ENCODE measurements at places on chromosomes 7 and 10.
A peak's percentile ranks its signal among the peaks of the same experiment; 100 is the strongest.

GRCh38 chr7:124137664-124138063 is 104.8 kb upstream of the TMEM229A start:
- no peak for DNase-seq

- no peak for DNase-seq
Observed at GRCh38 chr7:26930201-26930600, 65.8 kb upstream of the SKAP2 start.

GRCh38 chr7:15751191-15751701 is 64.8 kb upstream of the MEOX2 start:
- no peak for DNase-seq

- DNase-seq, result peak; percentile 57
Observed at GRCh38 chr7:77799078-77799964, 748 bp downstream of the PHTF2 start.

- no peak for DNase-seq
Observed at GRCh38 chr7:108059526-108059925, 56.6 kb upstream of the LAMB1 start.

DNA sequence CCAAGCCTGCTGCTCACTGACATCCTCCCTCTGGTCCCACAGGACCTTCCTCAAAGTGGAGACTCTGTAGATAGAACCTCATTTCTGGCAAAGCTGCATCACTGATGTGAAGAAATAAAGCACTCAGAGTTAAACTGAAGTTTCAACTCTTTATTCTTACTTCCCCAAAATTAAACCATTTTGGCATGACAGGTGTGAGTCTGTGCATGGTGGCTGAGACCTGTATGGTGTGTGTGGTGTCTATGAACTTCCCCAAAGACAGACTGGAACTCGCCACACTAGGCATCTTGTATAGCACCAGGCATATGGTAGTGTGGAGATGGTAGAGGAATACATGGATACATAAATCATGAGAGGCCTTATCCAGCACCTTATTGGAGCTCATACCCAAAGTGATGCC is 6.6 kb upstream of the WDFY4 start:
- no peak for DNase-seq

DNA sequence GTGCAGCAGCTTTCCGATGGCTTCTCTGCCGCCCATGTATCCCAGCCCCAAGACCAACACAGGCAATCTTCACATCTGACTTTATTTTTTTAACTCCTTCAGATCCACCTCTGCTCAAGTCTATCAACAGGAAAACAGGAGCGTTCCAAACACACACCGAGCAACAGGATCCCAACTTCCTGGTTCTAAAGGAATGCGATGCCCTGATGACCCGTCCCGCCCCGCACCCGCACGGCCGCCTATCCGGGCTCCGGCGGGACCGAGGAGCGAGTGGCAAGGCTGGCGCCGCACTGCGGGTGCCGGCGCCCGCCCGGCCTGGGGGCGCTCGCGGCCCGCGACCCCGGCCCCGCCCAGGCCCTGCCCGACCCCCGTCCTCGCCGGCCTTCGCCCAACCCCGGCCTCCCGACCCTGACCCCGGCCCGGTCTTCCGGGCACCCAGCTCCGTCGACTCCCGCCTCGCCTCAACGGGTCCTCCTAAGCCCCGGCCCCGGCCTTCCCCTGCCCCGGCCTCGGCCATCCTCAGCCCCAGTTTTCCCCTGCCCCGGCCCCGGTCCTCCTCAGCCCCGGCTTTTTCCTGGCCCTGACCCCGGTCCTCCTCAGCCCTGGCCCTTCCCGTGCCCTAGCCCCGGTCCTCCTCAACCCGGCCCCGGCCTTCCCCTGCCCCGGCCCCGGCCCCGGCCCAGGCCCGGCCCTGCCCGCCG is 730 bp downstream of the LARP4B start:
- peak; percentile 42 for DNase-seq

DNA sequence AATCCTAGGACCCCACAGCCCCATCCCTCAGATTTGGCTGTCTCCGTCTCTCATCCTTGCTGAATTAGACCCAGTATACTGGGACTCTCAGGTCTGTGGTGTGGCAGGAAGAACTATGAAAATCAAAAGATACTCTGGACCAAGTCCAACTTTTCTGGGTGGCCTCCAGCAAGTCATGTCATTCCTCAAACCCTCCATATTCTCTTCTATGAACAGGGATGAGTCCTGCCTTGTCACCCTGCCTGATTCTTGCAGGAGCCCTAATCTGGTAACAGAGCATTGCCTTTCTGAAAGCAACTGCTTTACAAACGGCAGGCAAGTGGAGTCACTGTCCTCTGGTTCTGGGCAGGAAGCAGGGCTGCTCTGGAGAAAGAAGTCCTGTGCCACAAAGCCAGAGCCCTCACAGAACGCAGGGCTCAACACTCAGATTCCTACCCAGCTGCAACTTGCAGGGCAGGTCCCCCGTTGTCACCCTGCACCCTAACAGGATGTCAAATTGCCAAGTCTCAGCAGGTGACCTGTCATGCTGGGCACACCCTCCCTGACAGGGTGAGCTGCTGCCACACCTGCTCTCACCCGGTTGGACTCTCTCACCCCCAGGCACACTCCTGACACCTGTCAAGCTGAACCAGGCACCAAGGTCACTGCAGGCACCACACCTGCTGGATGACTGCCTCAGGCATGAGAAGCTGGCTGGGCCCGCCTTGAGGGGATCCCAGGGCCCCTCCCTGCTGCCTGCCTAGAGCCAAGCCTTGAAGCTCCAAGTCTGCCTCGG is 227.7 kb downstream of the KCNMA1 start:
- no peak for DNase-seq
